ENCODE measurements at places on chromosomes 2 and 18.
A peak's percentile ranks its signal among the peaks of the same experiment; 100 is the strongest.

DNA sequence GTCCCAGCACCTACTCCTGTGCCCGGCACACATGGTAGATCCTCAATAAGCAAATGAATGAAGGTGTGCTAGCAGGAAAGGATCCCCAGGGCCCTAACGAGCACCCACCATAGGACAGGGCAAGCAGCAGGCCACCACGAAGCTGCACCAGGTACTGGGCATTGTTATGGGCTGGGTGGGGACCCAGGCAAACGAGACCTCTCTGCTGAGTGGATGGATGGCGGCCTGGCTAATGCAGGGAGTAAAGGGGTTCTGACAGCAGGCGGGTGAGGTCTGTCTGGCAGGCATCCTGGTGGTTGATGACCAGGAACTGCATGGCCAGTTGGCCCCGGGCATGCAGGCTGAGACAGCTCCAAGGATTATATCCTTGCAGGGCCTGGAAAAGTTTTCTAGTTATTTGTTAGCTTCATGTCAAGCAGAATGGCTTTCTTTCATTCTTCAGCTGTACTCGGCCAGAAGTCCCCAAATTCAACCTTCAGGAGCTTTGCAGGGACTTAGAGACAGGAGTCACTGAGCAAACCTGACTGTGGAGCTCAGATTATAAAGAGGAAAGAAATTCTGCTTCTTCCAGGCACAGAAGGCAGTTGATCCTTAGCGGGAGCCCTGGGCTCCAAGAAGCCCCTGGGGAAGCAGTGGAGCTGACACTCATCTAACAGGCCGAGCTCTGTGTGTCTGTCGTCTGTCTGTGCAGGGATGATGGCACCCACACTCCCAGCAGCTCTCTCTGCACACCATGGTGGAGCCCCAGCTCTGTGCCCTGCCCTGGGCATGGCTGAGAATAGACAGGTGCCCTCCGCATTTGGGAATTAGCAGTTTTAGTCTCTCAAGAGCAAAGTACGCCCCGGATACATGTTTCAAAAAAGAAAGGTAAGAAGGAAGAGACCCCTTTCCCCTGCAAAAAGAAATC is 51.2 kb downstream of the SDC1 start:
- DNase-seq, result no peak

DNA sequence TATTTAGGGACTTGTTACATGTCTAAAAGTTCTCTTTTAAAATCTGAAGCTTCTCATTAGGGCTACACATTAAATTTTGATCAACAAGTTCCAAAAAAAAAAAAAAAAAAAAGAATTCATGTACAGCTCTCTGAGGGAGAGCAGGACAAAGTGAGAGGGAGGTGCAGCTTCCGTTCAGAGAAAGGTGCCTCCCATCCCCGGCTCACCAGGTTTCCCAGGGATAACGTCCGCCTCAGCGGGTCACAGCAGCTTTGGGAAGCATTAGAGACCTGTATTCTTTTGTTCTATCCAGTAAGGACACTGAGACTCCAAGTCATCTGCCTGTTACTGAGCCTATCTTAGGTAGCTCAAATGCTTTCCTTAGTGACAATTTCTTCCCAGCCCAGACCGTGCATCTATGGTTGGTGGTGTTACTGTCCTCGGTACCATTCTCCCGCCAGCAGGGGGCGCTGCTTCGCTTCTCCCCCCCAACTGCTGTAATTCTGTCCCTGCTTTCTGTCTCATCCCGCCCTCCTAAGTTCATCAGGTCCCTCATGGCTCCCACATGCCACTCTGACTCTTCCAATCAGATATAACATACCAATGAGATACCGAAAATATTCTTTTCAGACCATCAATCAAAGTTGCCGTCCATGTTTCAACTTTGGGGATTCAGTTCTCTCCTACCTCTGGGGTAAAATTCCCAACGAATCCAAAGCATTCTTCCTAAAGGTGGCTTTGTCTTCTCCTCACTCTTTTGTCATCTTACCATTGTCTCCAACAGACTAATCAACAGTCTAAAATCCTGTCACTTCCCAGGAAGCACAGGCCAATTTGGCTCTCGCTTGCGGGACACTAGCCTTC is 466.5 kb downstream of the METTL4 start:
- DNase-seq, result peak; percentile 41

GRCh38 chr2:119011162-119011909 is 69.3 kb downstream of the MARCO start:
- DNase-seq, result peak; percentile 1

- peak; percentile 81 for DNase-seq
These were observed 655.9 kb downstream of the DCC start for GRCh38 chr18:52995875-52996274.

- DNase-seq, result peak; percentile 50
These were observed 259.2 kb downstream of the IKZF2 start for GRCh38 chr2:212892193-212892592.
